ENCODE measurements at places on chromosomes 1 and 21.

GRCh38 chr1:6625584-6626149 is 999 bp downstream of the THAP3 start:
- no peak for DNase-seq

- DNase-seq, result peak; percentile 45
Observed at GRCh38 chr1:243973169-243973568, 77.9 kb upstream of the ZBTB18 start.

- no peak for DNase-seq
Observed at GRCh38 chr1:202576816-202577215, 133.4 kb downstream of the SYT2 start.

GRCh38 chr1:188782220-188782841 is 1695.3 kb downstream of the BRINP3 start:
- DNase-seq, result peak; percentile 75

- DNase-seq, result no peak
Observed at GRCh38 chr1:99682291-99682751, 36.4 kb downstream of the PALMD start.
